ENCODE measurements at places on chromosomes 4 and X.

DNA sequence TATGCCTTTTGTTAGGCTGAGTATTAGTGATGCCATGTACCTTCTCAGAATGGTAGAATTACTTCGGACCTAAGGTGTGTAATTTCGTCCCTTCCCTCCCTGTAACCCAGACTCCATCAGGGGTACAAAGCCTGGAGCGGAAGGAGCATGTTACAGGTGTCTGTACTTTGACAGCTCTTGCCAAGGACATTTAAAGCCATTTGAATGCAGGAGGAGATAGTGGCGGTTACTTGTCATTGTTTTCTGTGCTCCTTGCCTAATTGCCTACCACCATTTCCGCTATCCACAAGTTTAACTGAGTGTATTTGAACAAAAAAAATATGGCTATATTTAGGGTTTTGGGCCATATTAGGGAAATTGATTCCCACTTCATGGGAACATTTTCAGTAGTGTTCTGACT lies 1.8 kb downstream of the FNIP2 start:
- no peak for DNase-seq

GRCh38 chrX:5898463-5898862 lies 330.2 kb downstream of the NLGN4X start:
- DNase-seq = no peak

GRCh38 chrX:123899701-123900100 lies 39.8 kb downstream of the XIAP start:
- no peak for DNase-seq

DNA sequence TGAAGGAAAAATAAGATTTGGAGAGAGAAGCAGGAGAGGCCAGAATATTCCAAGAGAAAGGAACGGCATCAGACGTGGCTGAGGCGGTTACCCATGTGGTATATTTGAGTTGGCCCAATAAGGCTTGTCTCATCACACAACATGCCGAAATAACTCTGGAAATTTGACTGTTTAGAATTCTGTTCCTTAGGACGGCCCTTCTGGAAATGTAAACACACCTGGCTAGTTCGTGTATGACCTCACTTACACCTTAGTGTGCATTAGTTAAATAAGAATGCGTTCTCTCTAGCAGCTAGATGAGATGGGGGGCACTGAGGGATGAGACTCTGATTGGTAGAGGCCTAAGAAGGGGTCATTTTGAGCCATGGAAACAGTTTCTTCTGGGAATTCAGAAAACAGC lies 33.2 kb upstream of the PLAC1 start:
- DNase-seq = no peak

- DNase-seq = no peak
These were observed 329.7 kb upstream of the GATB start for GRCh38 chr4:152090543-152090942.

DNA sequence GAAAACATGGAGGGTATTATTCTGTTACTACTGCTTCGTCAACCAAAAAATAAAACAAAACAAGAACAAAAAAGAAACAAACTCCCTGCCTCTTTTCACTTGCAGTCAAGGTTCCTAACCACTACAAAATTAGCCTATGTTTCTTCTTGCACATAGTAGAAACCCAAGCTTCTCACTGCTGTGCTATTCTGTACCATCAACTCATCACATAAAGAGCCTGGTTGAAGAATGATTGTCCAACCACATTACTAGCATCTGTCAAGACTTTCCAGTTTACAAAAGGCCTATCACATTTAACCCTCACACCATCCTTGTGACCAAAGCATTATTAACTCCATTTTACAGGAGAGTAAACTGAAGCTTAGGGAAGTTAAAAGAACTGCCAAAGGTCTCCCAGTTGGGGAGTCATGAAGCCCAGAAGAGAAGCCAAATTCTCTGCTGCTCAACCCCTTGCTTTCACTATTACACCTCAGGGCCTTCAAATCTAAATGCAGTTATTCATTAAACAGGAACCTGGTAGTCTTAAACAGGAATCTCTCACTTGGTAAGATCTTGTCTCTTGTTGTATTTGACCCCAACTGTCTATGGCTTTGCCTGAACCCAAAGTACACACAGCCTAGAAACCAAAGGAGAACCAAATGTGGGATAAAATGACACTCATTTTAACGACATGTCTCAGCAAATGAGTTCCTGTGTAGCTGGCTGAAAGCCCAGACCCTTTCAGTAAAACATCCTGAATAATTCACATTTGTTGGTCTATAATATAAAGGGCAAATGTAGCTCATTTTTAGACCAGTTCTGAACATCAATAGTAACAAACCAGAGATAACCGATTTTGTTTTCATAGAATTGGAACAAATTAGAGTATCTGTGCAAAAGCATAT lies 8.6 kb downstream of the F9 start:
- DNase-seq = no peak

- DNase-seq = no peak
These were observed 28.5 kb downstream of the PTTG2 start for GRCh38 chr4:37988670-37989069.

DNA sequence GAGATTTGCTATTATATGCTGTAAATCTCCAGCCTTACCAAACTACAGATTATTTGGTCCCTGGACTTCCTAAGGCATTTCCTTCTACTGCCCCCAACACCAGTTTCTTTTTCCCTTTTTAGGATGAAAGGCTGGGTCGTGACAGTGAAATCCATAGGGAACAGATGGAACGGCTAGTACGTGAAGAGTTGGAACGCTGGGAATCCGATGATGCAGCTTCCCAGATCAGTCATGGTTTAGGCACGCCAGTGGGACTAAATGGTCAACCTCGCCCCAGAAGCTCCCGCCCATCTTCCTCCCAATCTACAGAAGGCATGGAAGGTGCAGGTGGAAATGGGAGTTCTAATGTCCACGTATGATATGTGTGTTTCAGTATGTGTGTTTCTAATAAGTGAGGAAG lies 67.9 kb downstream of the PKD2 start:
- DNase-seq = no peak

DNA sequence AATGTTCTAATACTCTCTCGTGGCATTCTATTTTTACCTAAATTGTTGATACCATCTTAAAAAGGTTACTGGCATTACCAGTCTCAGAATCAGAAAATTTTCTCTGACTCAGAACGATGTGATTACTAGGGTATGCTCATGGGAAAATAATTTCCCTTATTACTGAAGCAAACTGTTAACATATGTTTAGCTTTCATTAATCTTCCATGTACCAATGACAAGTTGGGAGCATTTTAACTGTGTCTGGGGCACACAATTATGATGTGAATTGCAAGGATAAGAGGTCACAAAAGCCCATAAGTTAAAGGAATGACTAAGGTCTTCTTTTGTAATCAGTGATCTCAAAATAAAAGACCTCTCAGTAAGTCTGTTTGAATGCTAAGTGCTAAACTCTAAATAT lies 1254.6 kb downstream of the PCDH18 start:
- DNase-seq = no peak

DNA sequence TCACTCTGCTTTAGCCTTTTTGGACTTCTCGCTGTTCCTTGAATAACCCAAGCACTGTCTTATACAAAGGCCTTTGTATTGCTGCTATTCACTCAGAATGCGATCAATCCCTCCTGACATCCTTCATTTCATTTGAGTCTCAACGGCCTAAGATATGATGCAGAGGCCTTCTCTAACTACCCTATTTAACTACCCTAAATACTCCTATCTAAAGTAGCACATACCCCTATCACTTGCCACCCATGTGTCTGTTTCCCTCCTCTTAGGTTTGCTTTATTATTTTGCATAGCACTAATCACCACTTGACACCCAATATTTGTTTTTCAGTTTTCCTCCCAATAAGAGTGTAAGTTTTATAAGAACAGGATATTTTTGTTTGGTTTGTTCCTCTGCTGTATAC lies 42.3 kb upstream of the ACSL4 start:
- DNase-seq = no peak

DNA sequence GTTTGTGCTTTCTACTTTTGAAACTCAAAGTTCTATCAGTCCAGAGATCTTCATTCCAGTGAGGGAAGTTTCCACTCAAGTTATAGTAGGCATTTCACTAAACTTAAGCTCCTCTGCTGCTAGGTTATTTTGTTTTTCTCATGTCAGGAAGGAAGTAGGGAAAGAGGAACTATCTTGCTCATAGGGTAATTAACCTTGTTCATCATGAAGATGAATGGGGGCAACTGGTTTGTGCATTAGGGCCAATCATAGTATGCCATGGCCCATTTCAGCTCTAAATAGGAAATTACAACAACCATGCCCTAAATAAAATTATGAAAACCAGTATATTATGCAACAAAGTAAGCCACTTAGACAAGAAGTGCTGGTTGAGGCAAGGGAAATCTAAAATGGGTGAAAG lies 804.7 kb upstream of the NDST4 start:
- no peak for DNase-seq

GRCh38 chr4:181261279-181261678 lies 981.9 kb upstream of the TENM3 start:
- DNase-seq = no peak

DNA sequence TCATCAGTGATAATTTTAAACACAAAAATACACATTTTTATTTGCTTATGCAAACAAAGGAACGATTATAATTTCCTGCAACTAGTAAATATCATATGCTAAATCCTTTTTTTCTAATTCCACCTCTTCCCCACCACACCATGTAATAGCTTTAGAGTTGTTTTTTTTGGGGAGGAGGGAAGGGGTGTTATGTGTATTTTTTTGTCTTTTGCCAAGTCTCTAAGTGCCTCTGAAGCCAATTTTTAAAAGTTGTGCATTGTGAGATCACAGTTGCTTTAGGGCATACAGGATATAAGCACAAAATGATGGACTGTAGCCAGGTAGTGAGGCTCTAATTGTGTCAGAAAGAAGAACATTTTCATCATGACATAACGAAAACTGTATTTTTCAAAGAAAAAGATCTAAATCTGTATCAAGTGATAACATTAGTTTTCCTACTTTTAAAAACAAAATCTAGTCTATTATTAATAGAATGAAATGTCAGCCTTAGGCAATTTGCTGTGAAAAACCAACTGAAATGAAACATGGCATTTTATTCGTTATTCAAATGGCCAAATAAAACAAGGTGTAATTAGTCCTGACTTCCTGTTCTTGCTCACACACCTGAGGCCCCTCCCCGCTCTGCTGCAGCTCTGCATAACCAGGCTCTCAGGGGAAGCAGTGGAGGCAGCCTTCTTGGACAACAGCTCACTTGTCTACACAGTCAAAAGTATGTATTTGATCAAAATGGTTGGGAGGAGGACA lies 157.4 kb downstream of the PALLD start:
- DNase-seq = no peak

DNA sequence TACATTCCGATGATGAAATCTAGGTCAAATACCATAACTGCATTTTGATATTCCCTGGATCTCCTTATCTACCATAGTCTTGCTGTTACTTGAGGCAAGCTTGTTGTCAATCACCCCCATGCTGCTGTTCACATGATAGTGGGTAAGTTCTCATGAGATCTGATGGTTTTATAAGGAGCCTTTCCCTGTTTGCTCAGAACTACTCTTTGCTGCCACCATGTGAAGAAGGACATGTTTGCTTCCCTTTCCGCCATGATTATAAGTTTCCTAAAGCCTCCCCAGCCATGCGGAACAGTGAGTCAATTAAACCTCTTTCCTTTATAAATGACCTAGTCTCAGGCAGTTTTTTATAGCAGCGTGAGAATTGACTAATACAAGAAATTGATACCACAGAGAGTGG lies 432.0 kb downstream of the GLUD2 start:
- DNase-seq = no peak

- no peak for DNase-seq
These were observed 246.3 kb upstream of the TAPT1 start for GRCh38 chr4:16472537-16472936.

DNA sequence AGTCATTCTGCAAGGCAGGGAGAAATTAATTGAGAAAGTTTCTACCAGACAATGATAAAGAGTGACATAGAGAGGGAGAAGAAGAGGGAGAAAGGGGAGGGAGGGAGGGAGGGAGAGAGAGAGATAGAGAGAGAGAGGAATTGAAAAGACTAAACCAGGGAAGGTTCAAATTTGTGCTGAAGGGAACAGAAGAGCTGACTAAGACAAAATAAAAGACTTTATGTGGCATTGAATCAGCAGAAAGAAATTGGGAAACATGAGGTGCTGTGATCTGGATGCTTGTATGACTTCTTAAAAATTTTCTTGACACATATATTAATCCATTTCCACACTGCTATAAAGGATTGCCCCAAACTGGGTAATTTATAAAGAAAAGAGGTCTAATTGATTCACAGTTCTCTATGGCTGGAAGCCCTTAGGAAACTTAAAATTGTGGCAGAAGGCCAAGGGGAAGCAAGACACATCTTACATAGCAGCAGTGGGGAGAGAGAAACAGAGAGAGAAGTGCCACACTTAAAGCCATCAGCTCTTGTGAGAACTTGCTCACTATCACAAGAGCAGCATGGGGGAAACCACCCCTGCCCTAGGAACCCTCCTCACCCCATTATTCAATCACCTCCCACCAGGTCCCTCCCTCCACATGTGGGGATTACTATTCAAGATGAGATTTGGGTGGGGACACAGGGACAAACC lies 13.5 kb upstream of the CXCL6 start:
- no peak for DNase-seq

- no peak for DNase-seq
These were observed 391.0 kb upstream of the MAGEB2 start for GRCh38 chrX:29824176-29824906.

DNA sequence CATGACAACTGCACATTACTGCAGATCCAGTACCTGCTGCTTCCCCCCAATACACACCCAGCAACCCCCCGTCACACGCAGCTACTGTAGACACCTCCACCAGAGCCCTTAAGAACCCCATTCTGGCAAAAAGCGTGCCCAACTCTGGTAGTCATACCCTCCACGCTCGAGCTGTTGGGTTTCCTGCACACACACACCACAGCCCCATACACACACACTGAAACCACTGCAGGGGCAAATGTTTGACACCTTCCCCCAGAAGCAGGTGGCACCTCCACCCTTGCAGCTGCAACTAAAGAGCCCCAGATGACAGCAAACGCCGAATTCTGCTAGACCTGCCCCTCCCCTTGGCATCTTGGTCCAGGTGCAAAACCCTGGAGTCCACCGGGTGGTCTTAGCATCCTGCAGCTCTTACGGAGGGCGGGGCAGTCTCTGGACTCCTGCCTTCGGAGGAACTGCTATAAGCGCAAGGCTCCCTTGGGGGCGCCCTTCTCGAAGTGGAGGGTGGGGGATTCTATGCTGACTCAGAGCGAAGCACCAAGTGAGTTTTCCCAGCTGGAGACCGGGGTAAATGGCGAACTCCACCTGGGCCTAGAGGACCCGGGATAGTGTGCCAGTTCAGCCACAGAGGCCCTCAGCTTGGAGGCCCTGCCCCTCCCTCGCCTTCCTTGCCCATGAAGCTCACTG lies 1.5 kb downstream of the FRMPD3 start:
- peak; percentile 65 for DNase-seq

- no peak for DNase-seq
These were observed 1.8 kb upstream of the PPEF2 start for GRCh38 chr4:75904076-75904475.

GRCh38 chrX:11619441-11619840 lies 46.3 kb downstream of the ARHGAP6 start:
- no peak for DNase-seq

DNA sequence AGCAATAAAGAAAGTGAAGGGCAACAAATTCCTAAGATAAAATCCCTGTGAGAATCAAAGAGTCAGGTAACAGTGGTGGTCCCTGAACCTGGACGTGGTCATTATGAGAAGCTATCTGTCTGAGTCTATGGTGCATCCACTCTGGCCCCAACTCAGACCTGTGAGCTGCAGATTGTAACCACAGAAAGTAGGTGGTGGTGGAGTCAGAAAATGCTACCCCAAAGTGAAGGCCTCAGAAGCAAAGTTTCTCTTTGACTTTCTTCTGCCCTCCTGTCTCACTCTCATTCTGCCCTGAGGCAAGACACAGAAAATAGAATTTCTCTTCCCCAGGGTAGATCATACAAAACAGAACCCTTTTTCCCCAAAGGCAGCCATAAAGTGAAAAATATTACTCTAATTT lies 84.1 kb upstream of the NEIL3 start:
- DNase-seq = no peak

- DNase-seq = no peak
These were observed 12.9 kb downstream of the LETM1 start for GRCh38 chr4:1842993-1843448.
